ENCODE measurements at places on chromosomes 3 and 15.

- DNase-seq = no peak
Observed at GRCh38 chr15:68769702-68770101, 51.0 kb downstream of the ANP32A start.

GRCh38 chr3:26484140-26484539 is 138.4 kb upstream of the LRRC3B start:
- no peak for DNase-seq

DNA sequence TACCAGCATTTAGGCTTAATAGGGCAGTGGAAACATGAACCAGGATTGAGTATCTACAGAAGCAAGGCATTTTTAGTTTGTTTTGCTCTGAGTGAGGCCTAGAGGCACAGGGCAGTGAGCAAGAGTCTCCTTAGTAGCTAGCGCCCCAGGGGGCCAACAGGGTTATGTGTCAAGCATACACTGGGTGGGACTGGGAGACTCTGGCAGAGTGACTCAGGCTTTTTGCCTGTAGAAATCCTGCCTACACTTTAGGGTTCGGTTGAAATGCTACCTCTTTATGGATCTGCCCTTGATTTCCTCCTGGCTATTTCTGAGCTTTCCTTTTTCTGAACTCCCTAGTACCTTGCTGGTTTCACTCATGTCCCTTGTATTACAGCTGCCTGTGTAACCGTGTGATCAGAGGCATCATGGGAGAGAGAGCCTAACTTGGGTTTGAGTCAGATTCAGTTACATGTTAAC is 72.2 kb downstream of the TOP2B start:
- no peak for DNase-seq

GRCh38 chr3:32880225-32880624 is 62.4 kb downstream of the TRIM71 start:
- DNase-seq = no peak

DNA sequence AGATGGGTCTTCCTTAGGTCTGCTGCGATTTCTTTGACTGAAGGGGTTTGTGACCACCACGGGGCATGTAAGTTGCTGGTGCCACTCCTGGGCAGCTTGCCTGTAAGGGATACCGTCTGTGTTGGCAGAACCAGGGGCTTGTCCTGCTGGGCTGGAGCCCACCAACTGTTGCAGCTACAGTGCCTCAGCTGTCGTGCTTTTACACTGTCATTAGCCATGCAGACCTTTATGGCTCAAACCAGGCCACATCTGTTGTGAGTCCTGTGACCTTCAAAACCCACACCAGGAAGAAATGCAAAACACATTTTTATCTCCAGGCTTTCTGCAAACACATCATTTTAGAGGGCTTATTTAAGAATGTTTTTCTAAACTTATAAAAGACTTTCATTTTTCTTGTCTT is 168.7 kb downstream of the PTPRG start:
- DNase-seq = no peak

- no peak for DNase-seq
Observed at GRCh38 chr15:61889706-61890105, 170.5 kb downstream of the VPS13C start.

GRCh38 chr3:177596816-177597271 is 399.6 kb upstream of the TBL1XR1 start:
- DNase-seq = no peak

DNA sequence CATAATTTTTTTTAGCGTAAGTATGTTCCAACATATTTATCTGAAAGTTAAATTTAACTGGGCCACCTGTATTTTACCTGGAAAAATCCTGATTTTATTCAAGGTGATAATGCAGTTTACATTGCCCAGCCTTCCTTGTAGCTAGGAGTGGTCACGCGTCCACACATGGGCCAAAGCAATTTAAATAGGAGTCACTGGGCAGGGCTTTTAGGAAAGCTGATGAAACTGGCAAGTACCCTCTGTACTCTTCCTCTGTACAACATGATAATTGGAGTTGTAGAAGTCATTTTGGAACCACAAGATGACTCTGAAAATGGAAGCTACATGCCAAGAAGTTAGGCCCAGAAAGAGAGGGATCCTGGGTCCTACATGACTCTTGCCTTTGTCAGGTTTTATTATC is 9.5 kb downstream of the BTD start:
- DNase-seq = no peak

- peak; percentile 76 for DNase-seq
Observed at GRCh38 chr15:59251001-59251845, 44.6 kb downstream of the LDHAL6B start.

DNA sequence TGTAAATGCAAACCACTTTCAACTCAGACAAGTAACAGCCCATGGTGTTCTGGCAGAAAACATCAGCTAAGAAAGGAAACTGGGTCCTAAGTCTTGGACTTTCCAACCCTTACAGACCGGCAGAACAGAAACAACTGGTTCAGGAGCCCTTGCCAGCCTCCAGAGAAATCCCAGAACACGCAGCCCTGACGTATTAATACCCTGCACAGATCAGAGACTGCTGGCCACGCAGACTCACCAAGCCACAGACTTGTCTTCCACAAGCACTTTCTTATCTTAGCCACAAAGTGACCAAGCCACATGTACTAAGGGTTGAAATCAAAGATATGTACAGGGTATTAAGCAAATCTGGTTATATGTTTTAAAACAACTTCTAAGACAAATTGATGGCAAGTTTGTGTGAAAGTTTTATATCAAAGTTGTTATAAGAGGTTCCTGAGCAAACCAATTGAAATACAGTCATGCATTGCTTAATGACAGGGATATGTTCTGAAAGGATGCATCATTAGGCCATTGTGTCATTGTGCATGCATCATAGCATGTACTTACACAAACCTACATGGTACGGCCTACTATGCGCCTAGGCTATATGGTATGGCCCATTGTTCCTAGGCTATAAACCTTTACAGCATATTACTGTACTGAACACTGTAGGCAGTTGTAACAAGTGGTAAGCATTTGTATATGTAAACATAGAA is 36.8 kb downstream of the BTD start:
- DNase-seq = peak; percentile 56

- DNase-seq = no peak
Observed at GRCh38 chr3:196327405-196327804, 9.4 kb upstream of the DYNLT2B start.

- DNase-seq = no peak
Observed at GRCh38 chr15:58462973-58463663, 31.3 kb downstream of the LIPC start.

- DNase-seq = peak; percentile 5
Observed at GRCh38 chr3:189652042-189652441, 20.9 kb downstream of the TP63 start.

- no peak for DNase-seq
Observed at GRCh38 chr3:181722766-181723425, 11.2 kb downstream of the SOX2 start.

- peak; percentile 70 for DNase-seq
Observed at GRCh38 chr3:8579096-8579495, 65.5 kb downstream of the SSUH2 start.

- peak; percentile 87 for DNase-seq
Observed at GRCh38 chr3:114308830-114309229, 15.0 kb downstream of the TIGIT start.

DNA sequence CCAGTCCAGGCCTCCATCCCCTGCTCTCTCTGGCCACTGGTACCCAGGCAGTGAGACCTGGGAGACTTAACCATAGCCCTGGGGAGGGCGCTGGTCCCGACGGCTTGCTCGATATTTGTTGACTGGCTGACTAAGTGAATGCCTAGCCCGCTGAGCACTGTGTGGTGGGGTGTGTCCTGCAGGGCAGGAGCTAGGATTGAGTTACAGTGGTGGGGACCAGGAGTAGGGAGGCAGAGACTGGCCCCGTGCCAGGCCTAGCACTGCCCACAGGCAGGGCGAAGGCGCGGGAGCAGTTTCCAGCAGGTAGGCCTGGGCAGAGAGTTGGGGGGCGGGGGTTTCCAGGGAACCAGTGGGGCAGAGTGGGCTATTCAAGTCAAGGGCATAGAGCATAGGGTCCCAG is at the start of gene VILL:
Gene VILL (plus strand): TSS at position 260 of the 400 bp plus-strand sequence. CDS start 2,887 bp downstream, outside the sequence.
- DNase-seq = no peak

All from GM12865 (cell line).